ENCODE measurements at places on chromosomes 12 and 14.

GRCh38 chr14:73824536-73824935 is 27.1 kb upstream of the PTGR2 start:
- no peak for DNase-seq

GRCh38 chr12:75836533-75836932 is 195.0 kb downstream of the PHLDA1 start:
- DNase-seq, result no peak

GRCh38 chr12:10119066-10119465 is 10.9 kb downstream of the CLEC7A start:
- DNase-seq, result no peak

DNA sequence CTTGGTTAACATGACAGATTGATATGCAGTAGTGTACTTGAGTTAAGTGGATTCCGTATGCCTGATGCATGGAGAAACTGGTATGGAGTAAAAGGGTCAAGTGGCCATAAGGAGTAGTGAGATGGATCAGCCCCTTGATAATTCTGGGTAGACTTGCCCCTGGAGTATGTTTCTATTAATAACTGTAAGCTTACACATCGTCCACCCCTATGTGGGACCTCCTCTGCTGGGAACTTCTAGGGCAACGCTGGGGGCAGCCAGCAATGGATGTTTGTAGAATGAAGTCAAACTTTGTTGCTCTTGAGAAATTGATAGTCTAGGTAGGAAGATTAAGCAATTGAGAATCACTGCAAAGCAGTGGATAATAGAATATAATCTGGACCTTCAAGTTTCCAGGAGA is 3.5 kb downstream of the C12orf75 start:
- no peak for DNase-seq

- no peak for DNase-seq
Observed at GRCh38 chr12:53757101-53757770, 5.5 kb upstream of the CISTR start.

DNA sequence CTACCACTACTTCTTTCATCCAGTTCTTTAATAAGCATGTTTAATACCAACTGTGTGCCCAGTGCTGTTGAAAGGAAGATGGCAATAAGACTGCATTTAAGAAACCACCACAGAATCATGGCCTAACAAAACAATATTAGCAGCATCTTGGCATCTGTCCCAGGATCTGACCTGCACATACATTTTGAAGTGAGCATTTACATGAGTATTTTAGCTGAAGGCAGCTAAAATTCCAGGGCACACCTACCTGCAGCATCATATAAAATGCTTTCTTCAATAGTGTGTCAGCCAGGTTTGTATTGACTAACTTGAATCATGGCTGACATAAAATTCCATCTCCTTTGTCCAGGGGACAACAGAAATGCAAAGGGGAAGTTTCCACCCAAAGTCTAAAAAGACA is 65.0 kb upstream of the ARHGAP5 start:
- no peak for DNase-seq

DNA sequence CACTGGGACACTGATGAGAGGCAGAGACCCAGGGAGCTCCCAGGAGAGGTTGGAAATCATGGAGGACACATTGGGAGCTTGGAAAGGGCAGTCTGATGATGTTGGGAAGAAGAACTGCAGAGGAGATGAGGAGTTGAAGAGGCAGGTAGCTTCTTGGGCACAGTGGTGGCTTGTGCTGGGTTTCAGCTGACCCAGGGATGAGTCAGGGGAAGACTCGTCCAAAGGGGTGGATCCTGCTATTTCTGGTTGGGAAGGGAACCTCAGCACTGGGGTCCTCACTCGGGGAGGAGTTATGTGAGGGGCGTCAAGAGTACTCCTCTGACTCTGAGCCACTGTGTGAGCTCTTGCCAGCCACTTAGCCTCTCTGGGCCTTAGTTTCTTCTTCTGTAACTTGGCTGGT is 11.5 kb downstream of the ADCY4 start:
- no peak for DNase-seq

GRCh38 chr14:69441948-69442347 is 42.6 kb upstream of the PLEKHD1 start:
- DNase-seq, result no peak

GRCh38 chr14:79734151-79734550 is 477.2 kb downstream of the DIO2 start:
- no peak for DNase-seq

DNA sequence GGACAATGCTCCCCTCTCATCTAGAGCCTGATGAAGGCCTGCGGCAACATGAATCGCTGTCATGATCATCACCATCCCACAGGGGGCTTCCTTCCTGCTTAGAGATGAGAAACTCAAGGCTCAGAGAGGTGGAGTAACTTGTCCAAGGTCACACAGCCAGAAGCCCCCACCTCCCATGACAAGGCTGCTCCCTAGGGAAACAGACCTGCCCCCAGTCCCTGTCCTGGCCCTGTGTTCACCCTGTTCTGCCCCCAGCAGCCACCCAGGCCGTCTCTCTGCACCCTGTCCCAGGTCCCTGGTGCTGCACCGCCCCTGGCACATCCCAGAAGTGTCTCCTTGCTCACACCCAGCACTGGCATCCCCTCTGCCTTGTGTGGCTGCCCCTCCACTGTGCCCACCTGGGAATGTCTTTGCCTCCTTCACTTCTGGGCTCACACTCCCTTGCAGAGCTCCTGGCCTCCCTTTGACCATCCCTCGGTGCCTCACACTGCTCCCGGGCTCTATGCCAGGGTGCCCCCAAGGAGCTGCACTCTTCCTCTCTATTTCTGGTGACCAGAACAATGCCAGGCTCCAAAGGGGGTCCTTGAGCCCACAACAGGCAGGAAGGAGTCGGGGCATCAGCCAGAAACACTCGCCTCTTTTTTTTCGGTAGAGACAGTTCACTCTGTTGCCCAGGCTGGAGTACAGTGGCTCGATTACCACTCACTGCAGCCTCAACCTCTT is 70.5 kb downstream of the BCL11B start:
- no peak for DNase-seq

DNA sequence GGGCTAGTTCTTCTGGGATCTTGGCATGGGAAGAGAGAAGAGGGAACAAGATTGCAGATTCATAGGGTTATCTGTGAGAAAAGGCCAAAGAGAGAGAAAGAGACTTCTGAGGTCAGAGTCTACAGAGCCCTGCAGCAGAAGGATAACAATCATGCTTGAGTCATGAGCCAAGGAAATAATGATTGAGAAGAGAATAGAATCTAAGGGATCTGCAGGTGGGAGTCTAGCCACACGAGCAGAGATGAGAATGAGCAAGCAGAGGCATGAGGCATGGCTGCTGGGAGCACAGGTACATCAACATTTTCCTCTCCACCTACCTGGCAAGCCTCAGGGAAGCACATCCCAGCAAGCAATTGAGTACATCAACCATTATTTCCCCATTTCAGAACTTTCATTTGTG is 303.7 kb downstream of the LRIG3 start:
- DNase-seq, result no peak

GRCh38 chr14:93655078-93655750 is 133.1 kb downstream of the PRIMA1 start:
- DNase-seq, result no peak

DNA sequence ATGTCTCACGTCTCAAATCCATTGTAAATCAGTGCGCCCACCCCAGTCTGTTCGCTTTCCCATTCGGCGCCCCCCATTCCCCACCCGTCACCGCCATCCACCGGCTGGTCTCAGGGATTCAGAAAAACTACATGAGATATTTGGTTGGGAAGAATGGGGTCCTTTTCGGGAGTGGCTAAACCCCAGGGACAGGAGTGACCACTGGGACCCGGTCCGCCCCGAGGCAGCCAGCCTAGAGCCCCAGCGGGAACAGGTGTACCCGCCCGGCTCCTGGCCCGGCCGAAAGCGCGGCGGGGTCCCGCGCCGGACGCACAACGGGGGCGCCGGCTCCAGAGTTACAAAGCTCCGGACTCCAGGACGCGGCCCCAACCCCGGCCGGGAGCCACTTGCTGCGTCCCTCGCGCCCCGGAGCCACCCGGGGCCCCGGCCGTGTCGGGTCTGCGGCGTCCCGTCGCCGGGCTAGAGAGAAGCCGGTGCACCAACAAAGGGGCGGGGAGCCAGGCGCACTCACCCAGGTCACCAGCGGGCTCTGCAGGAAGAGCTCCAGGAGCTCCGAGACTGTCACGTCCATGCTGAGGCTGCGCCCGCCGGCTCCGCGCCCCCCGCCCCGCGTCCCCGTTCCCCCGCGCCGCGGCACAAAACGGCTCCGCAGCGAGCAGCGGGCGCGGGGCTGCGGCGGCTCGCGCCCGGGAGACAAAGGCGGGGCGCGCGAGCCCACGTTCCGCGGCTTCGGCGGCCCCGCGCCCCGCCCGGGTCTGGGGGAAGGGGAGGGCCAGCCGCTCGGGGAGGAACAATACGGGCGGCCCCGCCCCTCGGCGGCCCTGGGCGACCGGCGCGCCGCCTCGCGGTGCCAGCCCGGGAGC is at the start of gene CCDC88C:
Gene CCDC88C, minus strand, starts transcription at position 701 of the 863 bp plus-strand sequence. Its CDS starts 130 bp downstream, at position 571.
- no peak for DNase-seq

- no peak for DNase-seq
Observed at GRCh38 chr14:104786091-104786586, 9.4 kb downstream of the AKT1 start.

- no peak for DNase-seq
Observed at GRCh38 chr12:74454109-74454508, 83.5 kb upstream of the ATXN7L3B start.

- no peak for DNase-seq
Observed at GRCh38 chr12:77062846-77063461, 2.4 kb downstream of the E2F7 start.

DNA sequence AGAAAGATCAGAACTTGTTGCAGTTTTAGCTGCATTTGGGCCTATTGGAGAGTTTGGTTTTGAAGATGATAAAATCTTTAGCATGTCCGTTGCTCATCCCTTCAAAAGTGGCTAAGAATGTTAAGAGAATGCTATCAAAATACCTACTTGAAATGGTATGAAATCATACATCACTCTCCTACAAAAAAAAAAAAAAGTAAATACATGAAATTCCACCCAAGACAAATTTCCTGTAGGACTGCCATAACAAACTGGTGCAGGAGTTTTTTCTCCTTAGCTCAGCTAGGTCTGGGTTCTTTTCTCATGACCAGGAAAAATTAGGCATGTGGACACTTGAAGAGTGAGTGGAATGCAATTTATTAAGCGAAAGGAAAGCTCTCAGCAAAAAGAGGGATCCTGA is 15.9 kb upstream of the FAR2 start:
- no peak for DNase-seq

- DNase-seq, result no peak
Observed at GRCh38 chr12:51342416-51342815, 4.1 kb downstream of the CELA1 start.

GRCh38 chr12:62640910-62641448 is 174.4 kb downstream of the MON2 start:
- no peak for DNase-seq

GRCh38 chr14:73810478-73811163 is 41.0 kb upstream of the PTGR2 start:
- DNase-seq, result no peak

DNA sequence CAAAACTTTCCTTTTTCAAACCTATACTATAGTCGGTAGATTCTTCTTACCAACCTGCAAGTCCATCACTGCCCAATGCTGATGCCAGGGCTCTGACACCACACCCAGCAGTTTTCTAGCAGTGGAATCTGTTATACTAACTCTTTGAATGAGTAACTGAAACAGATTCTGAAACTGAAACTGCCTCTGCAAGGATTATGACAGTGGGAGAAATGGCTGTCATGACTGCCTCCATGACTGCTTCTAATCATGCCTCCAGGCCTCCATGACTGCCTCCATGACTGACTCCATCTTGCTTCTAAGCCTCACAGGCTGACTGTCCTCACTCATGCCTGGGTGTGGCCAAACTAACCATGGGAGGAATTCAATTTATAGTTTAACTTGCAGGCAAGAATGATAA is 29.4 kb upstream of the OXA1L start:
- no peak for DNase-seq

DNA sequence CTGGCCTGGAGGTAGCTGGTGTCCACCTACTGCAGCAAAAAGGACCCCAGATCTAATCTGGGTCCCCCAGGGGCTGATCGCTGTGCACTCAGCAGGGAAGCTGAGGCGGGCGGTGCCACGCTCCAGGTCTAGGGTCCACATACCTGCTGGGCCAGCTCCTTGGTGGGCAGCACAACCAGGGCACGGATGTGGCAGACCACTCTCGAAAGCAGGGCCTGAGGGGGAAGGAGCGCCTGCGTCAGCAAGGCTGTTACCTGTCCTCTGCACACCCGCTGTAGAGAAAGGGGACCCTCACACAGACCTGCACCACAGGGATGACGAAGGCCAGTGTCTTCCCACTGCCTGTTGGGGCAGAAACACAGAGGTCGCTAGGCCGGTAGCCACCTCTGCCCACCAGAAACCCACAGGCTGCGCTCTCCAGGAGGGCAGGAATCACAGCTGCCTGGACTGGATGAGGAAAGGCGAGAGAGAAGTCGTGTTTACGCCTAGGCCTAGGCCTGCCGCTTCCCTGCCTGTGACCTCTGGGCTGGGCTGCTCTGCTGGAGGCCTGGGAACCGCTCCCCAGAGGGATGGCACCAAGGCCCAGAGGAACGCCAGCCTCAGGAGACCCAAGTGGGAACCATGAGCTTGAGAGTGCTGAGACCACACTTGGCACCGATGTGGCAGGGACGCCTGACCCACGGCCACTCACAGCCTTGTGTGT is 2.0 kb downstream of the DDX51 start:
- DNase-seq, result no peak

- DNase-seq, result no peak
Observed at GRCh38 chr14:58426670-58427280, 556 bp downstream of the TIMM9 start.
